ENCODE measurements at places on chromosomes 6 and 20.
A peak's percentile ranks its signal among the peaks of the same experiment; 100 is the strongest.

DNA sequence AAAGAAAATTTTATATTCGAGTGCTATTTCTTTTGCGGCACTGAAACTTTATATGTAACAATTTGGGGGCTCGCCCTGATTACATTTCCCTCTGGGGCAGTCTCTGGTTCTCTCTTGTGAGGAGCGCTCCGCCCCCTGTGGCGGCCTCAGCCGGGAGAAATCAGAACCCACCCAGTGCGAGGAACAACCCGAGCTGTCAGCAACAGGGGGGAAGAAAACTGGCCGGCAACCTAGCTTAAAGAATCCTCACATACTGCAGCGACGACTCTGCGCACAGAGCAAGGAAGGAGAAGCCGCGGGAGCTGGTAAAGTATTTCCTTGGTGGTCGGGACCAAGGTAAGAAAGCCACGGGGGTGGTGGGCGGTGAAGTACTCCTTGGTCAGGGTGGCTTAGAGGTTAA lies 23.9 kb upstream of the SLC52A3 start:
- DNase-seq = no peak

GRCh38 chr6:69880601-69881000 lies 14.2 kb downstream of the COL19A1 start:
- DNase-seq = no peak

GRCh38 chr6:86215323-86215722 lies 572.6 kb upstream of the SYNCRIP start:
- no peak for DNase-seq

- DNase-seq = no peak
Observed at GRCh38 chr20:32535316-32535952, 49.7 kb downstream of the NOL4L start.

- DNase-seq = peak; percentile 69
Observed at GRCh38 chr6:37381579-37381978, 27.8 kb downstream of the RNF8 start.

- no peak for DNase-seq
Observed at GRCh38 chr6:23735151-23735550, 390.9 kb upstream of the NRSN1 start.

GRCh38 chr20:53981752-53982437 lies 88.5 kb downstream of the BCAS1 start:
- no peak for DNase-seq

DNA sequence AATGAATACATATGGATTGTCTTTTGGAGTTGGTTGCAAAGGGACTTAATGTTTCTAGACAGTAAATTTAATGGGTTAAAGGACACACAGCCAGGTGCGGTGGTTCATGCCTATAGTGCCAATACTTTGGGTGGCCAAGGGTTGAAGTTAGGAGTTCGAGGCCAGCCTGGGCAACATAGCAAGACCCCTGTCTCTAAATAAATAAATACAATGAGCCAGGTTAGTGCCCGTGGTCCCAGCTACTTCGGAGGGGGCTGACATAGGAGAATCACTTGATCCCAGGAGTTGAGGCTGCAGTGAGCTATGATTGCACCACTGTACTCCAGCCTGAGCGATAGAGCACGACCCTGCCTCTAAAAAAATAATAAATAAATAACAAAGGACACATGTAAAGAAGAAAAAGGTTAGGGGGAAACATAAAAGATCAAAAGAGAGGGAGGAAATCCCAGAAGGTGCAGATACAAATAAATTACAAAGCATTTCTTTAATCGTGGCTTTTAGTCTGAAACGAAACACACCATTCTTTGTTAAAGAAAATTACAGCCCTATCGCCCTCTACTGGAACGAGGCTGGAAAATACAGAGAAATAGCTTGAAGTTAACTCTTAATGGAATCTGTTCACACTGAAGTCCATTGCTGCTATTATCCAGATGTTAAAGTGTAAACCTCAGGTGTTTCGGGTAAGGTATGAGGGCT lies 42.6 kb upstream of the SCML4 start:
- DNase-seq = peak; percentile 3

GRCh38 chr6:138012682-138013081 lies 94.5 kb downstream of the PERP start:
- peak; percentile 37 for DNase-seq

DNA sequence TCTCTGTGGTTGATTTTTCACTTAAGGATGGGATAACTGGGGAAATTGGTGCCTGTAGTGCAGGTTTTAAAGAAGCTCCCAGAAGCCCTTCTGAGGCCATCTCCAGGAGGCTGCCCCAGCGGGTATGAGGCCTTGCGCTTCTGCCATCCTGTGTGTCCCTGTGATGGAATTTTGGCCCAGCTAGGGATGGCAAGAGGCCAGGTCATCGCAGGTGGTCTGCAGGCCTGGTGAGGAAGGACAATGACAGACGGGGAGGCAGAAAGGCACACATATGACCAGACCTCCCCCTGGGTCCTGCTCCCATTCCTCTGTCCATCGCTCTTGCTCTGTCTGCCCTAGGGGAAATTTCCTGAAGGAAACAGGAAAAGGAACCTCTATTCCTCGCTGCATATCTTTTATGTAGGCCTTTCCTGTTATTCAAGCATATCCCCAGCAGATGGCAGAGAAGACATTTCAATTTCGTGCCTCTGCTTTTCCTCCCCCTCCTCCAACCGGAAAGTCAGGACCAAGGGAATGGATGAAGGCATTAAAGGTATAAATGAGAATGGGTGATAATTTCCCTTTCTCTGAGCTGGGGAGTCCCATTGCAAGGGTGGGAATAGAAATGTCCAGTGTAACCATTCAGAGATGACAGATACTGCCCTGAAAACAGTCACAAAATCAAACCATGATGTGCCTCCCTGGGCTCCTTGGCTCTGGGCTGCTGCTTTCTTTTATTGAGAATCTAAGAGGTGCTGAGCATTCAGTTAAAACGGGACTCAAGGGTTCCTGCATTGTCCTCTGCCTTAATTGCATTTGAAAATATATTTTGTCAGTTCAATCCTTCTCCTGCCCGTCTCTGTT lies 17.6 kb upstream of the HLA-F start:
- DNase-seq = no peak

GRCh38 chr20:54323227-54323734 lies 115.4 kb downstream of the PFDN4 start:
- DNase-seq = no peak

All from NCI-H2029 treated with DMSO at 0.1 percent for 48 hours (cell line).